ENCODE measurements at places on chromosomes 3 and 15. TPM values are rescaled to one million over a fixed set of nuclear protein-coding genes. Genes with fewer than 3 reads are reported as not detected.

- no peak for DNase-seq
Observed at GRCh38 chr15:86229936-86230335, 150.3 kb downstream of the AGBL1 start.

DNA sequence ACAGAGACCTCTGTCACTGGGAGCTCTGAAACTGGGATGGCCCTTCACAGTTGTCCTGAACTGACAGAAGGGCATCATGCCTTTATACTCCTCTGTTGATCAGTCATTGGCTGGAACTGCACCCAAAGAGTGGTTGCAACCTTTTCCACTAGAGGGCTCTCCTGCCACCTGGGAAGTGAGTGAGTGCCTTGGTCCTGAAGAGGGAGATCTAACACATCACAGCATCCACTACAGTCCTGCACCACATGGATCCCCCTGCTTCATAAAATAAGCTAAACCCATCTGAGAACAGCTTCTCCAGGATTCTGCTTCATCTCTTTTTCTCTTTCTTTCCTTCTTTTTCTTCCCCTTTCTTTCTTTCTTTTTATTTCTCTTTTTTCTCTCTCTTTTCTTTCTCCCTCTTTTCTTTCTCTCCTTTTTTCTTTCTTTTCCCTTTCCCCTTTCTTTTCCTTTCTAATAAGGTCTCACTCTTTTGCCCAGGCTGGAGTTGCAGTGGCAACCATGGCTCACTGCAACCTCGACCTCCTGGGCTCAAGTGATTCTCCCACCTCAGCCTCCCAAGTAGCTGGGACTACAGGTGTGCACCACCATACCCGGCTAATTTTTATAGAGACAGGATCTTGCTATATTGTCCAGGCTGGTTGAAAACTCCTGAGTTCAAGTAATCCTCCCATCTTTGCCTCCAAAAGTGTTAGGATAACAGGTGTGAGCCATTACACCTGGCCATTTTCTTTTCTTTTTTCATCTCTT lies 42.8 kb upstream of the RAF1 start:
- DNase-seq, result peak; percentile 65

PIERCE2 gene
- 2.6 TPM for total RNA-seq

GRCh38 chr3:32257641-32258438 lies 19.4 kb downstream of the CMTM8 start:
- no peak for DNase-seq

NEK10 gene
- 3.2 TPM for total RNA-seq

DNA sequence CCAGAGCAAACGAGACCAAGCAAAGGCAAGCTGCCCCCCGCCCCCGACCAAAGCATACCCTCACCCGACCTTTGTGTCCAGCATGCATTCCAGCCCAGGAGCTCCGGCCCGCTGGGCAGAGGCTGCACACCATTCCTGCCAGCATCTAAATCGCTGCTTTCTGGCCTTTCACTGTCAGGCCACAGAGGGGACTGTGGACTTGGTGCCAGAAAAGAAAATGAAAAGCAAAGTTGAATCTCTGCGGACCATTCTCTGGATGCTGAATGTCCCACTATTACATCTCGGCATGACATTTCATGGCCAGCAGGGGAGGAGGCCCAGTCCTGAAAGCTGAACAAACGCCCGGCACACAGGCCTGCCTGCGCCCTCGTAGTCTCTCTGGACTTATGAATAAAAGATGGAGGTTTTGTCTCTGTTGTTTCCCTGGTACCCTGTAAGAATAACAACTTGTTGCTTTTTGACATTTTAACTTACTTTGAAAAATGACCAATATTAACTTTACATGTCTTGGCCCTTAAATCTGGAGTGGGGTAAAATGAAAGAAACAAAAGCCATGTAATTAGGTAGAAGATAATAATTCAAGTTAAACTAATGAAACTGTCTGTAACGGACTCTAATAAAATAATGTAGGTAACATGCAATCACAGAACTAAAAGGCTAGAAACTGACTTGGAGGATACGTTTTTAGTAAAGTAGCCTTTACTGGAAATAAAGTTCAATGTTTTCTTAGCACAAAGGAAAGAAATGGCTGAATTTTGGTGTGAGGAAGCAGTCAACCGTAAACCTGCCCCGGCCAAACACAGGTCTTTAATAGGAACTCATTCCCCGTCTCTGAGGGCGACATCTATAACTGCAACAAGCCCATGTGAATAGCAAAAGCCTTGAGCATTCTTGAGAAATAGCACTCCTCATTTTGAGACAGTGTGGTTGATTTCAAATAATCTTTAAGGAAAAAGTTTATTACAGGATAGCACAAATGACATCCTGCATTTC lies 12.7 kb downstream of the IL17RD start:
- no peak for DNase-seq

MFN1 gene
- total RNA-seq, result 53.1 TPM

- DNase-seq, result no peak
Observed at GRCh38 chr15:47822048-47822447, 104.7 kb downstream of the SEMA6D start.

ADIPOQ gene
- total RNA-seq, result not detected

DNA sequence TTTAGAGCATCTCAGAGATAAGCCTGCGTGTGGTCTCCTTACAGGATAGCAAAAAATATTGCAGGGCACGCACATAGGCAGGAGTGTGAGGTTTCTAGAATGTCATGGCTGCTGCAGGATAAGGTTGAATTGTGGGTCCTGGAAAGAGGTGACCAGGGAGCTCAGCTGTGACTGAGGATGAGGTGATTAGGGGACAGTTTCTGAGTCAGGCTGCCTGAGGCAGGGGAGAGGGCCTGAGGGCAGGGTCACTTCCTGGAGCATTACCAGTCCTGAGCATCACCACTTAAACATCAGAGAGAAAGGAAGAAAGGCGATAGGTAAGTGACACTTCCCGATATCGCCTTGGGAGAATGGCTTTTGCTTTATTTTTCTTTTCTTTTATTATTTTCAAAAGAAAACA lies 813.8 kb downstream of the TUSC7 start:
- DNase-seq, result no peak

DNA sequence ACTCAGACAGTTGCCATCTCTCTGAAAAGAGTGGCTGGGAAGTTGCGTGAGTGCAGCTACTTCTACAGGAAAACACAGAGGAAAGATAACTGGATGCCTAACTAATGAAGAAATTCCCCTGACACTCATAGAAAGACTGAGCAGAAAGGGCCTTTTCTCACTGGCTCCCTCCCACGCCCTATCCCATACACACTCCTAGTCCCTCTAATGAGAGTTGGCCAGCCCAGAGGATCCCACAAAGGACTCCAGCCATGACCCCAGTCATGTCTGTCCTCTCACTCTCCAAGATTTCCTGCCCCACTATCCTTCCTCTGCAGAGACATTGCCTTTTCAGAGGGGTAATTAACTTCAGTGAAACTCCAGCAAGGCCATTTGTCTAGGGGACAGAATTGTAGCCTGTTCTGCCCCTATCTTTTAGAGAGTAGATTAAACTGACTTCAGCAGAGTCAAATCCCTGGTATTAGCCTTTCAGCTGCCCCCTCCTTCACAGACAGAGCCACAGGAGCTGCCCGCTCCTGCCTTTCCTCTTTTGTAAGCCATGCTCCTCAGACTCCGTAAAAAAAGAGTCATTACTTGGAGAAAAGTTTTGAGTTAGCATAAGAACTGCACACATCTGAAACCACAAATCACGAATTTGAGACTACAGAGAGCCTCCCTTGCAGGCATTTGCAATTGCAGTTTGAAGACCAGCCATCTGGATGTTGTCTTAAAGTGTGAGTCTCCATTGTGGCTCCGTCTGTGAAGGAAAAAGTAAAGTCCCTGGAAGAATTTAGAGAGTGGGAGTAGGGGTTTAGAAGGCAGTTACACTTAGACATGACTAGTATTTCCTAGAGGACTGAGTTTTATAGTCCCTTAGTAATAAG lies 129.1 kb upstream of the SEMA6D start:
- DNase-seq, result no peak

DNA sequence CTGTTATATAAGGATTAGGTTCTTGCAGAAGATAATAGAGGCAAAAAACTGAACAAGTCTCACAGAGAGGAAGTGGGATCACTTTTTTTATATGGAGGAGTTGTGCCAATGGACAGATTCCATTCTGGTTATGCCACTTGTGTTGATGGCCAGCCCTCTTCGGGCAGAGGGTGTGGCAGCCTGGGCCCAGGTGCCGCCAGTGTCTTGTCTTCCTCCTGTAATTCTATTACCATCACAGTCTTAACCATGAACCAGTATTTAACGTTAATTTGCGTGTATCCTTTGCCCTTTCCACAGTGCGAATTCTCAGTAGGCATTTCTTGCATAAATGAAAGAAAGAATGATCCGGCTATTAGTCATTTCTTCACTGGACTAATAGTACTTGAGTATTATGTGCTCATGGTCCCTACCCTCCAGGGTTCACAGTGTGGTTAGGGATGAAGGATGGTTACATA lies 7.0 kb upstream of the USP4 start:
- peak; percentile 80 for DNase-seq

DNA sequence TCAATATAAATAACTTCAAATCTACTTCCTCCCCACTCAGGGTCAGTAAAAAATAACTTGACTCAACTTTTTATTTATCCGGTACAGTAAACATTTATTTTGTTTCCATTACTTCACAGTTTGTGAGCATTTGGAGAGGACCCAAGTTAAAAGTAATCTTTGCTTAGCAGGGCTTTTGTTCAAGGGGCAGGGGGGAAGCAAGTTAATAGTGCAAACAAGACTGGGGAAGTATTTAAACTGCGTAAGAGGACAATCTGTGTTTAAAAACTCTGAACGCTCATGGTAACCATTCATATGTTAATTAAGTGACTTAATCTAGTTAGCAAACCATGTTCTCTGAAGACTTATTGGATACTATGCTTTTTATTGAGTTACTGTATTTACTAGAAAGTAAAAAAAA lies 346.2 kb downstream of the SLC9A9 start:
- DNase-seq, result no peak

DNA sequence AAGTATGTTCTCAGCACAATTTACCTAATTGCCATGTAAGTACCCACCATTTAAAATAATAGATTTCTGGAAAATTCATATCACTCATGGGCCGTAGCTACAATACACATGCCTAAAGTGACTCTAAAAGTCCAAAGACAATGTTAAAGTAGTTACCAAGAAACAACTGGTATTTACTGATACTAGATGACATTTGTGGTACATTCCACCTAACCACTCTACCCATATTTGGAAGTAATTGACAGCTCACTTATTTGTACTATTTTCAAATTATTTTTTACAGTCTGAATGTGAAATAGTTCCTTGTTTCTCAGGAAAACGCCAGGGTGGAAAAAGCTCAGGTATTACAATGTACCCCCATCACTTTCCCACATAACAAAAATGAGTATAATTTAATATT lies 573.0 kb downstream of the MECOM start:
- DNase-seq, result peak; percentile 70

PTX3 gene
- total RNA-seq, result 3.0 TPM

SLC2A2 gene
- not detected for total RNA-seq

ACSBG1 gene
- total RNA-seq, result not detected

Data from astrocyte (in vitro differentiated cells and primary cell).